ENCODE measurements at places on chromosomes 6 and 20.

- no peak for DNase-seq
Measured at GRCh38 chr6:31042806-31043205, 32.5 kb downstream of the MUC22 start.

- DNase-seq: no peak
Measured at GRCh38 chr6:43953256-43953655, 174.0 kb downstream of the MRPL14 start.

- no peak for DNase-seq
Measured at GRCh38 chr20:17358854-17359253, 132.0 kb downstream of the PCSK2 start.

GRCh38 chr6:113645986-113646385 lies 211.2 kb upstream of the MARCKS start:
- no peak for DNase-seq

DNA sequence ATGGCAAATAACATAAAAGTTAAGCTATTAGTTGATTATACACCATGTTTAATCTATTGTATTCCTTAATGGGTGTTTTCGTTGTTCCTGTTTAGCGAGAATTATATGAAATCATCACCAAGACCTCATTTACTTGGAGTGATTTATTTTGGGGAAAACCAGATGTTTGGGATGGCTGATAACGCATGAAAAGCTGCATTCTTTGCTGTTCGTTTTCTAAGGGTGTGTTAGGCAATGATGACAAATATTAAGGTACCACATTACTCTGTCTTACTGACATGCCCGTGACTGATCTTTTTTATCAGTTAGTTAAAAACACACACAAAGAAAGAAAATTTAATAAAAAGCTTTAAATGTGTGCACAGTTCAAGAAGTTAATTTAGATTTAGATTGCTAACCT lies 176.4 kb downstream of the ZFP64 start:
- DNase-seq: no peak

DNA sequence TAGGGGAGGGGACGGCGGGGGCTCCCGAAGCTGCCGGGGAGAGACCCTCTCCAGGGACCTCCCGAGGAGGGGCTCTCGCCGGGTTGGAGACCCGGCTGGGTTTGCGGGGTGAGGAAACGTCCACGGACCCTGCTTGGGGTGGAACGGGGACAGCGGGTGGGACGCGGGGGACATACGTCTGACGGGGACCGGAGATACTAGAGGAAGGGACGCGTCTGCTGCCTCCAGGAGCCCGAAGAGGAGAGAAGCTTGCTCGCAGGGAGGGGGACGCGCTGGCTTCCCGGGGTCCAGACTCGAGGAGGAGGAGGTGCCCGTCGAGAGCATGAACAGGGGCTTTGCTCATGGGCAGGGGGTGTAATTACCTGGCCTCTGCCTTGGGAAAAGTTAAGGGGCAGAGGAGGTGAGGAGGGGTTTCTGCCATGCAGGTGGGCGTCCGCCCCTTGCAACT lies 593 bp downstream of the DNMT3B start:
- DNase-seq: no peak

DNA sequence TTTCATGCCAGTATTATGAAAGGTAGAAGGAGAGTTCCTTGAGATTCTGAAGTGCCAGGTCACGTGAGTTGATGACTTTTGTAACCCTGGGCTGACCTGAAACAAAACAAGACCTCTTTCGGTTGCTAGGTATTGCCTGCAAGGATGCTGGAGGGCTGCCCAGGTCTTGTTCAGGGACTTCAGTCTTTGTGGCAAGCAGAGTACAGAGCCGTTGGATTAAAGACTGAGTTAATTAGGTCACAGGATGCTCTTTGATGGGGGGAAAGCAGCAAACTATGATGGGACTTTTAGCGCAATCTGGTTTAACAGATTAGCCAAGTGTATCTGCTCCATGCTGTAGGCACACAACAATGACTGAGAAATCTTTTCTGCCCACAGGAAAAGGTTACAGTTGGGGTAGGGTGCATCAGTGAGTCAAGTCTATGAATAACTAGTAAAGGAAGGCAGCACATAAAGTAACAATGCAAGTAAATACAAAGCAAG lies 12.8 kb upstream of the ELOVL5 start:
- no peak for DNase-seq

DNA sequence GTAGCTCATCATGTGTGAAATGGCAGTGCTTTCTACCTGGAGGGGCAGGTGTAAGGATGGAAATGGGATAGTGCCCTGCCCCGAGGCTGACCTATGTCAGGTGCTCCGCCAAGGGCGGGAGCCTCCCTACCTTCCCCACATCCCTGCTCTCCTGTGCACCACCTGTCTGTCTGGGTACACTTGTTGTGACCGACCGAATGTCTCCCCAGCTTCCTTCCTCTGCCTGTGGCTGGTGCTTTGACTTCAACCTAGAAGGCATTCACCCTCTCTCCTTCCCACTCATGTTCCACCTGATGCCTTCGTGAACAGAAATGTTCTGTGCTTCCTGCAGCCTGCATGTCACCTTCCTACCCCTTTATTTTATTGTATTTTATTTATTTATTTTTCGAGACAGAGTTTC lies 114.8 kb downstream of the SCML4 start:
- DNase-seq: no peak

DNA sequence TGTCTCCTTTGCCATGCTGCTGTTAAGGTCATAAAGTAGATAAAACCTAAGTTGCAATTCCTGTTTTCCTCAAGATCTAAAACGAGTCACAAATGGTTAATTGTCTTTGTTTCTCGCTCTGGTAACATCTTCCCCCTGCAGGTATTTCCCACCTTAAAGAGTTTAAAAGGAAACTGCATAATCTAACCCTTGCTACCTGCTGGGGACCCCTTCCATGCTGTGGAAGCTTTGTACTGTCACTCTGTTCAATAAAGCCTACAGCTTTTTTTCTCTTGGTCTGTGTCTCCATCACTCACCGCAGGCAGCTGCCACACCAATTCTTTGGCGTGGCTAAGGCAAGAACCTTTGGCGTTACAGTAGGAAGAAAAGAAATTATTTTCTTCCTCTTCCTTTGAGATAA lies 117.7 kb upstream of the GJE1 start:
- DNase-seq: no peak

GRCh38 chr6:13203145-13203544 lies 125.2 kb downstream of the TBC1D7 start:
- no peak for DNase-seq

- DNase-seq: no peak
Measured at GRCh38 chr6:97032955-97033354, 108.4 kb downstream of the KLHL32 start.

DNA sequence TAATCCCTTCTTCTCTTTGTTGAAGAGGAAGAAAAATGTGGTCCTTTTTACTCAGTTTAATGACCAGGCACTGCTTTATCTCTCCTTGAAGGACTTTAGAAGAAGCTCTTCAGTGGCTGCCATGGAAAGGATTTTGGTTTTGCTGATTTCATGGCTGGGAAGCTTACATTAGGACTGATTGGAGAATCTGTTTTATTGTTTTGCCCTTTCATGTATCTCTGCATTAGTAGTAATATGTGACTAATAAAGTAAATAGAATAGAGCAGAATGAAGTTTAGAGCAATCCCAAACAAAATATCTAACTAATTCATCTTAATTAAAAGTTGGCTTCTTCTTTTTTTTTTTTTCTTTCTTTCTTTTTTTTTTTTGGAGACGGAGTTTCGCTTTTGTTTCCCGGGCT lies 502.9 kb downstream of the HAO1 start:
- no peak for DNase-seq

DNA sequence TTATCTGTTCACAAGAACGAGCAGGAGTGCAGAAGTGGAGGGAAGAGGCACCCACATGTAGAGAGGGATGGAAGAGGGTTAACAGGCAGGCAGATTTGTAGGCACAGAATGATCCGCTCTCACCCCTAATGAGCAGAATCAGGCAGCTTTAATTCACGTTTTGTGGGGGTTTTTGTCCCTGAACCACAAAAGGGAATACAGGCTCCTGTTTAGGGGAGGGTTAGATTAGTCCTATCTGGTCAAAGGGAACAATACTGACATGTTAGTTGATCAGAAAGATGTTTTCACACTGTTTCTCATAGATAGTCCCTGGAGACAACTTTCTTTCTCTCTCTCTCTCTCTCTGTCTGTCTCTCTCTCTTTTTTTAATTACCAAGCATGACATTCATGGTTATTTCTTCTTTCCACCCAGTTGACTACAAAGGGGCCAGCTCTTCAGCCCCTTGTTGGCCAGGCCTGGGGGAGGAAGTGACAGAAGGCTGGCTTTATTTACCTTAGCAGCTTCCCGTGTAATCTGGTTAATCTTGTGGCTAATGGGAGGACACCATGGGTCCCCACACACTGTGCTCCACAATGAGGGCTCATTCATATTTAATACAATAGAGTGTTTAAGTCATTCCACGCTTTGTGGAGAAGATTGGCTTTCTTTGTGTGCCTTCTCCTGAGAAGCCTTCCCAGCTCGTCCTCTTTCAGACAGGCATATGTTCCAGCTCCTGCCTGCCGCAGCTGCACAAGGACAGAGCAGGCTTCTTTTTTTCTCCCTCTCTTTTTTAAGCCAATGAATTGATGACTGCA lies 958.8 kb downstream of the TFAP2A start:
- no peak for DNase-seq

Data from left lobe of liver (tissue), 2 donors.